Peyer's patch (tissue), 4 donors: ENCODE measurements at places on chromosomes 11 and 22.

DNA sequence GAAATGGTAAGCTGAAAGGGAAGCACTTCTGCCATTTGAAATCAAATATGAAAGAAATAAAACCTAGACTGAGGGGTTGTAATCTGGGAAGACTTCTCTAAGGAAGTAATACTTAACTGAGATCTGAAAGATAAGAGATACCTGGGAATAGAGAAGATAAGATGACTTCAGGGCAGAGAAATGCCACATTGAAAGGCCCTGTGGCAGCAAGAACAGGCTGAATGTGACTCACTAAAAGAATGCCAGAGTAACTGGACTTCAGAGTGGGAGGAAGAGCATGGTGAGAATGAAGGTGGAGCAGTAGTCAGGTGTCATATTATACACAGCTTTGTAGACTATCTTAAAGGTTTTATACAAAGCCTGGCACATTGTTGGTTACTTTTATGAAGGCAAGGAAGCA is 17.6 kb downstream of the CALCA start:
- DNase-seq, result no peak

- DNase-seq, result no peak
Observed at GRCh38 chr11:2313051-2313951, 11.5 kb downstream of the TSPAN32 start.

GRCh38 chr11:84722583-84723108 is 904.5 kb downstream of the DLG2 start:
- no peak for DNase-seq

DNA sequence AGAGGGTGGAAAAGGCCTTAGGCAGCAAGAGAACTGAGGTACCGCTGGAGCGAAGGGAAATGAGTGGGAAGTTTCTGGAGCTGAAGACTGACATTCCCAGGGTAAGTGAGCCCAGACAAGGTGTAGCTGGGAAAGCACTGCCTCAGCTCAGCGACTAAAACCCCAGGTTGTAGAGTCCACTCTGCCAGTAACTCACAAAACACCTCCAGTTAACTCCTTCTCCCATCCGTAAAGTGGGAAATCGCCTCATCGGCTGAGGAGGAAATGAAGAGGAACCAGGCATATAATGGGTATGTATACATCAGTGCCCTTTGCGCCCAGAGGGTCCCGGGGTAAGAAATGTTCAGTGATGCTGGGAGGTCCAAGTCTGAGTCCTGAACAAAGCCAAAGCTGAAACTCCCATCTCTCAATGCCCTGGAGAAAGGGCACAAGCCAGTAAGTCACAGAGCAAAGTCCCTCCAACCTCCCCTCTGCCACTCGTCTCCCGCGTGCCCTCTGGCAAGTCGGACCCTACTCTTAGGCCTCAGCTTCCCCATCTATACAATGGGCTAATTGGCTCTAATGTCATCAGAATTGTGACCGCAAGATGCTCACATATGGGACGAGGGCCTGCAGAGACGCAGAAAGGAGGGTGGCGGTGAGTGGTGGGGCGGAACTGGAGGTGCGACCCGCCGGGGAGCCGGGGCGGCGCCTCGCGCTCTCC is 588 bp downstream of the VPS37C start:
- no peak for DNase-seq

GRCh38 chr22:44085743-44086270 is 61.7 kb downstream of the PARVB start:
- DNase-seq, result peak; percentile 63

- DNase-seq, result no peak
Observed at GRCh38 chr22:27962268-27963044, 43.4 kb upstream of the PITPNB start.

DNA sequence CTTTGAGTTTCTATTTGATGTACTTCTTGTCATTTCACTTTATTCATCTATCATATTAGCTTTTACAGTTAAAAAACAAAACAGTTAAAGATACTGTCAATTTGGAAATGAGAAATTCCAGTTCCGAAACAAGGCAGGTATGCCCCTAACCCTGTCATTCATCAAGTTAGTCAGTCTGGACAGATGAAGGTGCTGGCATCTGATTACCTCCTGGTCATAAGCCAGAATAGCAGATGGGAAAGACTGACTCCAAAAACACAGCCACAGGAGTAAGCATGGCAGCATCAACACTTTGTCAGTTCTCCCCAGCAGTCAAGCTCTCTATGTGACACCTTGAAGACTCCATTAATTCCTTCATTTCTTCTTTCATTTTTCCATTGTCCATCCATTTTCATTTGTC is 4.3 kb downstream of the LRRC51 start:
- DNase-seq, result no peak

- no peak for DNase-seq
Observed at GRCh38 chr11:26537341-26537740, 34.7 kb downstream of the MUC15 start.

DNA sequence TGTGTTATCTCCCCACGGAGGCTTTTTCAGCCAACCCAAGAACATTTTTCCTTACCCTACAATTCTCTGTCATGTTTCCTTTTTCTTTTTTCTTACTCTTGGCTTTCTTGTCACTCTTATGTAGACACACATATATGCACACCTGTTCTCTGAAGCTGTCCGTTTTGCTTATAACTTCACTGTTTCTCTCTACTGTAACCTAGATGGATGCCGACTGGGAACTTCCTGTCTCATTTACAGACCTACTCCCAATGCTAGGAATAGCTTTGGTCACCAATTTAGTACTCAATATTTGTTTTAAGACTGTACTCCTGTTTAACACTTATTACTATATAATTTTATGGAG is 9.9 kb upstream of the CASP12 start:
- DNase-seq, result no peak

DNA sequence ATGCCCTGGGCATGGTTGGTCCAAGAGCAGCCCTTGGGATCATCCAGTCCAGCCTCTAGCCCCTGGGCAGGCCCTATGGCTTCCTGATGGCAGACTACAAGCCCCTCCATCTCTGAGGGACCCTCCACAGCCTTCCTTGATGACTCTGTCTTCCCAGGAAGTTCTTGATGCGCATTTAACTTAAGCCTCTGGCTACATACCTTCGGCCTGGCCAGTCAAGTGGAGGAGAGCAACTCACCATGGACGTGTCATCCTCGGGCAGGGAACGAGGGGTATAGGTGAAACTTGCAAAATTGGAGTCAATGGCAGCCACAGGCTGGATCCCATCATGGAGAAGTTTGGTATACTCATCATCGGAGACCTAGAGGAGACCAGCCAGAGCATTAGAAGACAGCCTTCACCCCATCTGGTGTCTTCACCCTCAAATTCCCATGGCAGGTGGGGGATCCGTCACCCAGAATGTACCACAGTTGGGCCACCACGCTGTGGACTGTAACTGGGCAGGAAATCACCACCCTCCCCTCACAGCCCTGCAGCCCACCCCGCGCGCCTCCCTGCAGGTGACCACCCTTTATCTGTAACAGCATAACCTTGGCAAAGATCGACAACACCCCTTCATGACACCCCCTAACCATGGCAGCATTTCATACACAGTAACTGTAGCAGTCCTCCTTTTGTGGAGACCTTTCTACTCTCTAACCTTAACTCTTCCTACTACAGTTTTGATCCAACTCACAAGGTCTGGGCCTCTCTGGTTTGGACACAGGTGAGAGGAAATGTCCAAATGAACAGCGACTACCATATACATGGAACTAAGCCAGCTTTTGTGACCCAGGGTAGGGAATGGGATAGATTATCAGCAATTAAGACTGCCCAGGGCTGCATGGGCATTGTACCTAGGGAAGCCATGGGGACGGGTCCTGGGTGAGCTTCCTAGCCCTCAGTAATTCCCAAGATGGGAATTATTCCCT is 91.7 kb downstream of the PDE2A start:
- peak; percentile 30 for DNase-seq

GRCh38 chr11:28366549-28367346 is 258.6 kb downstream of the METTL15 start:
- DNase-seq, result no peak

GRCh38 chr22:48076008-48076407 is 1313.6 kb downstream of the TBC1D22A start:
- no peak for DNase-seq

DNA sequence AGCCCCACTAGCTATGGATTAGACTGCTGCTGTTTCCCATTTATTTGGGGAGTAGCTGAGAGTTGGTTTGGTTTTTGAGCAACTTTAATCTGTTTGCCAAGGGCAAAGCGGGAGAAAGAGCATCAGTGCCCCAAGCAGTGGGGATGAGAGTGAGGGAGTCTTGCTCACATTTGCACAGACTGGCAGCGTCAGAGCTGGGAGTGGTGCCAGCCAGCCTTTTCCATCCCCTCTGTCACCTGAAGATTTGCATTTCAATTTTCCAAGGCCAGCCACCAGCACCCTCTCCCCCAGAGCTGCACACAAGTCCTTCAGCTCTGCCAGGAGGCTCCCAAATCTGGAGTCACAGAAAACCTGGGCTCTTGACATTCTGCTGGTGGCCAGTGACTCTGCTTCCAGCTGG is 21.0 kb upstream of the UVRAG start:
- DNase-seq, result no peak

DNA sequence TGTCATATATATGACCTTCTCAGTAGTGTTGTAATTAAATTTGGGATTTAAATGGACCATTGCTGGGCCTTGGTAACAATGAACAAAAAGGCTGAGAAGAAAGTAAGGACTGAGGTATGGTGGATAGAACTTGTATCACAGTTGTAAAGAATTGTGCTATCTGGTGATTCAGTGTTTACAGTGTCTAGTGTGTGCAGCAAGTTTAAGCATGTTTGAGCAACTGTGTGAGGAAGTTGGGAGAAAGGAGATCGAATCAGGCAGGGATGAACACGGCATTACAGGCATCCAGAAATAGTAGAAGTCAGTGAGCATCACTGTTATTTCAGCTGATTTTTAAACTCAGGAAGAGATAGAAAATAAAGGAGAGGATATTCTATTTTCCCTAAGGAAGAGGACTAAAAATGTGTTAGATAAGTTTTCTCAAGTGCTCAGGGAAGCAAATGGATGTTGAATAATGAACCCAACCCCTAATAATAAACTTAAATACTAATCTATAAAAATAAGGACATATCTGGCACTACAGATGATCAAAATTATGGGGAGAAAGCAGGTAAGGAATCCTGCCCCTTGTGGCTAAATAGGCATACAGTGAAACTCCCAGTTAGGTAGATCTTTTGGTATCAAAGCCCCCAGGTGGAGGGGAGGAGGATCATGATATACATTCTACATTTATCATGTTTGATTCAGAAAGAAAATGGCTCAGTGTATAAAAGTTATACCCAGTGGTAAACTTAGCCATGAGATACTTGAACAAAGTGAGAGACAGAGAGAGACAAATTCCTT is 361.0 kb upstream of the ANO3 start:
- DNase-seq, result no peak

GRCh38 chr11:11290354-11290753 is 62.7 kb downstream of the CSNK2A3 start:
- no peak for DNase-seq

DNA sequence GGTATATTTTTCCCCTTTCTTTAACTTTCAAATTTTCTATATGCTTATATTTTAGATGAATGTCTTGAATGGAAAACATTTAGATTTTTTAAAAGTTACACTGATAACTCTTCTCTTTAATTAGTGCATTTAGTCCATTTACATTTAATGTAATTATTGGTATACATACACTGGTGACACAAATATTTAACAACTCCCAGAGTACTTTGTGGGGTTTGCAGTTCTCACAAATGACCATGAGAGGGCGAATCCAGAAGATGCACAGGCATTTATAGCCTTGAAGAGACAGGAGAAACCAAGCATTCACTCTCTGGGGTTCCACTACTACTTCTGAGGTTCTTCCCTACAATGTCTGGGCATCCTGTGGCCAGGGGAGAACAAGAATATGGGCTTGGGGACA is 125.1 kb downstream of the TIMP3 start:
- no peak for DNase-seq

DNA sequence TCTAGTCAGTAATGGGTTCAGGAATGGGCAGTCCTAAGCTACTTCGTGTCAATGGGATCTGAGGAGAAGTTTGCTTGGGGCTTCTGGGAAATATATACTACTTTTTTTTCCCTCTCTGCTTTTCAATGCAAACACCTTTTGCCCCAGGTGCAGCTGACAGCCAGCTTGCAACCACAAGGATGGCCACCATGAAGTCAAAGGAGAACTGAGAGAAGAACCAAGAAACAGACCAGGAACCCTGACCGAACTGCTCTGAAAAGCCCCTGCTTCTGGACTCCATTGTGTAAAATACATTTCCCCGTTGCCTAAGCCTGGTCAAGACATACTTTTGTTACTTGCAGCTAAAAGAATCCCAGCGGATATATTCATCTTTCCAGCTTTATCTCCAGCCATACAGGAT is 20.1 kb upstream of the CD44 start:
- DNase-seq, result peak; percentile 61

DNA sequence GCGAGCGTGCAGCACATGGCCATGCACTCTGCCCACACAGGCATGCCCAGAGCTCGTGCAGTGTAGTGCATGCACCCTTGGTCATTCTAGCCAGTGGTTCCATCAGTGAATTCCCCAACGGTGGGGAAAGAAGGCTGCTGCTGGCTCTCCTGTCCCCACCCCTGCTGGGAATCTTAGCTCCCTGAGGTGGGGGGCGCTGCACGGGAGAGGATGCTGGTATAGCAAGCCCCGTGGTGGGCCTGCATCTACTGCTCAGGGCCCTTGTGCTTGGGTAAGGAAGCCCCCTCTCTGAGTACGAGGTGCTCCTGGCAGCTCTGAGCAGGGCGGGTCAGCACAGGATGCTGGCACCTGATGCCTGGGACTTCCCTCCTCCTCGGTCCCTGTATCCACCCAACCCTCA is 18.5 kb upstream of the BAIAP2L2 start:
- no peak for DNase-seq

DNA sequence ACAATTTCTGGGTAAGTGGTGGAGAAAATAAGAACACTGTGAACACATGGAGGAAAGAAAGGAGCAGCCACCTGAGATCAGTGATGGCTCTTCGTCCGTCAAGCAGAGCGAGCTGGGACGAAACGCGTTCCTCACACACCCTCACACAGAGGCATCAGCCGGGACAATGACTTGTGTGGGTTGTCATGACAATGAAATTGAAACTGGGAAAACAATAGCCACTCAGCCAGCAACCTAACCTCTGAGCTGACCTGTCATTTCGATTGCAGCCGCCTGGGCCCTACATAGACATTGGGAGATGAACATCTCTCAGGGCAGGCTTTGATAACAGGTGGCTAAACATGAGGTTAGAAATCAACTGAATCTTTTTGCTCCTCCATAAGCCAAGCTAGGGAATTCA is 51.3 kb downstream of the TRIM29 start:
- DNase-seq, result no peak

DNA sequence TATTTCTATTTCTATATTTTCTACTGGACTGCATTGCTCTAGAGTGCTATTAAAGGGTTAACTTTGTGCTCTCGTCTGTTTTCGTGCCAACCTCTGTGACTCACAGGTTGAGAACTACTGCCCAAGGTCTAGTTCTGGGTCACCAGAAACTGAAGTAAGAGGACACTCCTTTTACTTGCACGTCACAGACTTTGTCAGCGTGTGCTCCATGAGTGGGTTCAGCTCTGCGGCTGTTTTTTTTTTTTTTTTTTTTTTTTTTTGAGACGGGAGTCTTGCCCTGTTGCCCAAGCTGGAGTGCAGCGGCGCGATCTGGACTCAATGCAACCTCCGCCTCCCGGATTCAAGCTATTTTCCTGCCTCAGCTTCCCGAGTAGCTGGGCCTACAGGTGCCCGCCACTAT is 49.8 kb downstream of the CLMP start:
- peak; percentile 52 for DNase-seq
